Effector memory CD8-positive, alpha-beta T cell (primary cell): ENCODE measurements at places on chromosomes 5 and 9.
A peak's percentile ranks its signal among the peaks of the same experiment; 100 is the strongest.

GRCh38 chr5:79436821-79437220, 77.1 kb downstream of the HOMER1 start:
- H3K27ac ChIP-seq, result no peak overlapping the region
- no peak for DNase-seq
- no peak overlapping the region for H3K4me3 ChIP-seq
- H3K27me3 ChIP-seq, result no peaks in the 10 kb centered on the region
- no peaks in the 10 kb centered on the region for H3K36me3 ChIP-seq

DNA sequence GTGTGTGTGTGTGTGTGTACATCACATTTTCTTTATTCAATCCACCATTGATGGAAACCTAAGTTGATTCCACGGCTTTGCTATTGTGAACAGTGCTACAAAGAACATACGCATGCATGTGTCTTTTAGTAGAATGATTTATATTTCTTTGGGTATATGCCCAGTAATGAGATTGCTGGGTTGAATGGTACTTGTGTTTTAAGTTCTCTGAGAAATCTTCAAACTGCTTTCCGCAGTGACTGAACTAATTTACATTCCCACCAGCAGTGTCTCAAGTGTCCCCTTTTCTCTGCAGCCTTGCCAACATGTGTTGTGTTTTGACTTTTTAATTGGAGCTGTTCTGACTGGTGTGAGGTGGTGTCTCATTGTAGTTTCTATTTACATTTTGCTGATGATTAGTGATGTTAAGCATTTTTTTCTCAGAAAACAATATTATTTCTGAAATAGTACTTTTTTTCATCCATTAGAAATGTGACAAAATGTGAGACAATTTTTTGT, 769.7 kb downstream of the TAF11L14 start:
- H3K4me1 ChIP-seq, result no peaks in the 10 kb centered on the region
- H3K27ac ChIP-seq, result no peak overlapping the region
- H3K36me3 ChIP-seq, result no peaks in the 10 kb centered on the region
- no peaks in the 10 kb centered on the region for H3K27me3 ChIP-seq

DNA sequence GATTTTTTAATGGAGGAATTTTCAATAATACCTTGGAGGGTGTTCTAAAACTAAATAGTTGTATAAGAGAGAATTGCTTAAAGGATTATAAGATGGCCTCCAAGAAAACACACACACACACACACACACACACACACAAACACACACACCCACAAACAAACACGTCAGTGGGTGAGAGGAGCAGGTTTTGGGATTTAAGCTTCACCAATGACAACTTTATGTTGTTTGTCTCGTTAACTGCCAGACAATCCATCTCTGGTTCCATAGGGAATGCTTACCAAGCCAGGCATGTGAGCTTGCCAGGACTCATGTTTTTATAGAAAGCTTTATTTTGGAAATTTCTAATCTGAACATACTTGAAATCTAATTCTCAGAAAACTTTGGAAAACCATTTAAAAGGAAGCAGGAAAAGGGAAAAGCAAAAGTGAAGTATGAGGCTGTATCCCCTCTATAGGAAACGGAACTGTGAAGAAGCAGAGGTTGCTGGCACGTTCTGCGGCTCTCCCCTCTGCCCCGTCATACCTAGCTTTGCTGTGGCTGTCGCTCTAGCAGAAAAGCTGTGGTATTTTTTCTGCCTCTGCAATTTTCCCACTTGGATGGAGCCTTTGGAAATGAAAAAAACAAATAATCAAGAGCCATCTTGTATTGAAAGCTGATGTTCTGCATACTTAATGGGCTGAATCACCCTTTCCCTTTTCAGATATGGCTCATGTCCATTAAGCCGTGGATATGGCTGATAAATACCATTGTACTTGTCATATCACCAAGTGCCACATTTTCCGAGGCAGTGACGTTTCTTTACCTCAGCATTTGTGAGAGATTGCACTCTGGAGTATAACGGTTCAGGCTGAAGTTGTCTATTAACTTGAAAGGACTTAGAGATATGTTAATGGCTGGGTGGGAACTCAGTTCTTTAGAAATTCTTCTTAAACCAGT, 112.7 kb downstream of the NTRK2 start:
- no peaks in the 10 kb centered on the region for H3K36me3 ChIP-seq
- no peak for DNase-seq
- no peaks in the 10 kb centered on the region for H3K4me1 ChIP-seq
- H3K27me3 ChIP-seq, result peaks cover 12% of the 10 kb centered on the region
- no peak overlapping the region for H3K27ac ChIP-seq

- H3K4me1 ChIP-seq, result no peaks in the 10 kb centered on the region
- no peaks in the 10 kb centered on the region for H3K36me3 ChIP-seq
- H3K4me3 ChIP-seq, result no peak overlapping the region
- no peak overlapping the region for H3K27ac ChIP-seq
These were observed 71.4 kb upstream of the COL5A1 start for GRCh38 chr9:134570151-134570621.

DNA sequence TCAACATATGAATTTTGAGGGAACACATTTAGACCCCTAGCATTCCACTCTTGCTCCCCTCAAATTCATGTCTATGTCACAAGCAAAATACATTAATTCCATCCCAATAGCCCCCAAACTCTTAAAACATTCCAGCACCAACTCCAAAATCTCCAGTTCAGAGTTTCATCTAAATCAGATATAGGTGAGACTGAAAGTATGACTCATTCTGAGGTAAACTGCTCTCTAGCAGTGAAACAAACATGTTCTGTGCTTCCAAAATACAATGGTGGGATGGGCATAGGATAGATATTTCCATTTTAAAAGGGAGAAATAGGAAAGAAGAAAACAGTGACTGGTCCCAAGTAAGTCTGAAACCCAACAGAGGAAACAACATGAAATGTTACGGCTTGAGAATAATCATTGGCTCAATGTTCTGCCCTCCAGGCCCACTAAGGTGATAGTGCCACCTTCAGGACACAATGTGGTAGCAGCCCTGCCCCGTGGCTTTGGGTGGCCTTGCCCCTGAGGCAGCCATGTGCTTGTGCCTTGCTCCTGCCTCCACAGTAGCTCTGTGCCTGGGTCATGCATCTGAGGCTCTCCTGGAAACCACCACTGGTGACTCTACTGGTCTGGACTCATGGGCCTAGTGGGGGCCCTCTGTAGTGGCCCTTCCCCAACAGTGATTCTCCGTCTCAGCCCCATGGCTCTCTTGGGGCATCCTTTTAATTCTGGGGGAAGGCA, 36.4 kb upstream of the IPPK start:
- H3K4me3 ChIP-seq, result no peak overlapping the region
- peak overlapping the region; percentile 26 for H3K27ac ChIP-seq
- no peaks in the 10 kb centered on the region for H3K36me3 ChIP-seq

- no peak overlapping the region for H3K27ac ChIP-seq
- H3K4me3 ChIP-seq, result no peak overlapping the region
- DNase-seq, result no peak
- no peaks in the 10 kb centered on the region for H3K4me1 ChIP-seq
- H3K27me3 ChIP-seq, result no peaks in the 10 kb centered on the region
- no peaks in the 10 kb centered on the region for H3K36me3 ChIP-seq
These were observed 12.1 kb upstream of the TLE4 start for GRCh38 chr9:79559495-79560181.

- H3K36me3 ChIP-seq, result no peaks in the 10 kb centered on the region
- no peak overlapping the region for H3K27ac ChIP-seq
- no peaks in the 10 kb centered on the region for H3K27me3 ChIP-seq
- DNase-seq, result no peak
These were observed 22.6 kb upstream of the NOTCH1 start for GRCh38 chr9:136568288-136569081.

DNA sequence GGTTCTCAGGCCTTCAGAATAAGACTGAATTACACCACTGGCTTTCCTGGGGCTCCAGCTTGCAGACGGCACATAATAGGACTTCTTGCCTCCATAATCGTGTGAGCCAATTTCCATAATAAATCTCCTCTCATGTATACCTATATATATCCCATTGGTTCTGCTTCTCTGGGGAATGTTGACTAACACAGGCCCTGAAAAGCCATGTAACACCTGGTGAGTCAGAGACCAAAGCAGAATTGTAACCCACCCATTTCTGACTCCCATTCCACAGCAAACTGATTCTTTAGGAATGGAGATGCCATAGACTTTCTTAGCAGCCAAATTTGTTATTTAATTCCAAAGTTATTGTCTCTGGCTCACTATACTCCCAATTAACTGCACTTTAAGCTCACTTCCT, 85.4 kb upstream of the AGXT2 start:
- no peaks in the 10 kb centered on the region for H3K36me3 ChIP-seq
- peaks cover 11% of the 10 kb centered on the region for H3K4me1 ChIP-seq
- no peak overlapping the region for H3K27ac ChIP-seq
- DNase-seq, result no peak
- H3K27me3 ChIP-seq, result peaks cover 66% of the 10 kb centered on the region
- H3K4me3 ChIP-seq, result no peak overlapping the region

DNA sequence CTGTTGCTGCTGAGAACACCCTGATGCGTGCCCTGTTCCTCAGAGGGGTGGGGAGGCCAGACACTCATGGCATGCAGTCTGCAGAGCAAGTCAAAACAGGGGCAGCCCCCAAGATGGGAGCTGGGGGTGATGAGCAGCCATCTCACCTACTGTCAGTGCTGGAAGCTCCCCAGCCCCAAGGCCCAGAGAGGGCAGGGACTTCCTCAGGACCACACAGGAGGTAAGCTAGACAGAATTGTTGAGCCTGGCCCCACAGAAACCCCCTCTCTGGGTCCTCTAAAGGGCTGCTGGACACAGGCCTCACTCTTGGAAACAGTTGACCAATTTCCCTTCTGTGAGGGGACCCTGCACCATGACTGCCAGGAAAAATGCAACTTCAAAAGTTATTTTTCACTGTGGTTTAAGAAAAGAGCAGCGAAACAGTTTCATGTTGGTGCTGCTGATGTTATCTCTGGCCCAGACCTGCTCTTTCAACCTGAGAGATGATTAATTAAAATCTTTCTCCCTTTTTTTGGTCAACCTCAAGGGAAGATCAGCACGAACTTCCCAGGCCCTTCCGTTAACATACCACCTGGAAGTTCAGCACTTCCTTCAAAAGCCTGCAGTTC, 9.6 kb downstream of the CSF2 start:
- no peak overlapping the region for H3K4me3 ChIP-seq
- no peak for DNase-seq
- H3K36me3 ChIP-seq, result no peaks in the 10 kb centered on the region
- H3K27ac ChIP-seq, result peak overlapping the region; percentile 26

GRCh38 chr5:89308606-89309040, 425.6 kb upstream of the MEF2C start:
- H3K4me1 ChIP-seq, result no peaks in the 10 kb centered on the region
- DNase-seq, result no peak
- no peaks in the 10 kb centered on the region for H3K27me3 ChIP-seq
- H3K27ac ChIP-seq, result no peak overlapping the region
- H3K4me3 ChIP-seq, result no peak overlapping the region
- no peaks in the 10 kb centered on the region for H3K36me3 ChIP-seq

GRCh38 chr5:76376148-76376865, 26.8 kb upstream of the IQGAP2 start:
- no peaks in the 10 kb centered on the region for H3K36me3 ChIP-seq
- H3K4me1 ChIP-seq, result peaks cover 21% of the 10 kb centered on the region
- H3K27me3 ChIP-seq, result no peaks in the 10 kb centered on the region
- no peak for DNase-seq

- no peaks in the 10 kb centered on the region for H3K36me3 ChIP-seq
- H3K27ac ChIP-seq, result no peak overlapping the region
- DNase-seq, result no peak
- no peak overlapping the region for H3K4me3 ChIP-seq
- H3K27me3 ChIP-seq, result no peaks in the 10 kb centered on the region
These were observed 43.1 kb downstream of the SAXO1 start for GRCh38 chr9:18989865-18990264.

DNA sequence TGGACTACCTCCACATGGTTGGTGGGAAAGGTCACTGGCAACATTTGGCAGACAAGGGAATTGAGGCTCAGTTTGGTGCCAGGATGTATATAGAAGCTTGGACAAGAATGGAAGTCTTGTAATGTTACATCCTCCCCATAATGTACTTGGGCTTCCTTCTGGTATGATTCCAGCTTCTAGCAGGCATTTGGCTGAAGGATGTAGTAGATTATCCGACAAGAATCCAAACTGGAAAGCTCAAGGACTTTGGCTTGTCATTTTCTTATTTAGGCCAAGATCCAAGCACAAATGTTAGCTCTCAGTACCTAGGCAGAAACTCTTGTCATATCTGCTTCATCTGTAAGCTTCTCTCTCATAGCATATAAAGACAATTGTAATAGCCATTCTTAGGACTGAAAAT, 209.1 kb downstream of the MAPKAP1 start:
- H3K4me1 ChIP-seq, result peaks cover 2% of the 10 kb centered on the region
- no peaks in the 10 kb centered on the region for H3K27me3 ChIP-seq
- peaks cover 11% of the 10 kb centered on the region for H3K36me3 ChIP-seq
- H3K27ac ChIP-seq, result no peak overlapping the region
- H3K4me3 ChIP-seq, result no peak overlapping the region

- H3K27ac ChIP-seq, result no peak overlapping the region
- H3K27me3 ChIP-seq, result peaks cover 61% of the 10 kb centered on the region
- no peak overlapping the region for H3K4me3 ChIP-seq
- peaks cover 3% of the 10 kb centered on the region for H3K4me1 ChIP-seq
- H3K36me3 ChIP-seq, result peaks cover 2% of the 10 kb centered on the region
These were observed 130.3 kb downstream of the PAX5 start for GRCh38 chr9:36903541-36904435.
